ENCODE measurements at places on chromosomes 7 and 10.

DNA sequence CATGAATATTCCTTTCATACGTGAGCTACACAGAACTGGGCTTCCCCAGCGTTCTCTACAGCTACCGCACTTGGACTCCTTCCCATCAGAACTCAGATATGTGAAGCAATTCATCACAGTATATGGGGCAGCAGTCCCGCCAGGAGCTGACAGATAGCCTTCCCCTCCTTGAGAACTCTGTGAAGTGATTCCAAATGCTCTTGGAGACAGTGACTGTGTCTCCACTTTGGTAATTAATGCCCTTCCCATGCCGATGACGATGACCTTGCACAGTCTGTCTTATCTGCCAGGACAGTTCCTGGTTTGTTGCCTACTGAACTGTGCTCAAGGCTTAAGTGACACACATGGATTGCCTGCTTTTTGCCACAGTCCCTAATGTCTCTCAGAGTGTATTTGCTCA, 75.0 kb upstream of the AFAP1L2 start:
- peak; percentile 55 for DNase-seq

DNA sequence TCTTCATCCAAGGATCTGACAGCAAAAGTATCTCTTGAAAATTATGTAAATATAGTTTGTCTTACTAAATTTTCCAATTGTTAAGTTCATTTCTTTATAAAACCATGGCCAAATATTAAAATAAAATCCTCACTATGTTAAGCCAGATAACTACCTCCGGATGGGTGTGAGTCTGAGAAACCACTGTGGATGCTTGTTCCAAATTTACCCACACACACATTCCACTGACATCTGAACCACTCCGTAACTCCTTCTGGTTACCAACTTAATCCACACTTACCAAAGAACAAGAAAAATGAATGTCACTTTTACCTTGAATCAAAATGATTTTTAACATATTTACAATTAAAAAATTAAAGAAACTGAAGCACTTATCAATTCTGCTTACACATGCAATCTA, 19.7 kb downstream of the CYTH3 start:
- no peak for DNase-seq

DNA sequence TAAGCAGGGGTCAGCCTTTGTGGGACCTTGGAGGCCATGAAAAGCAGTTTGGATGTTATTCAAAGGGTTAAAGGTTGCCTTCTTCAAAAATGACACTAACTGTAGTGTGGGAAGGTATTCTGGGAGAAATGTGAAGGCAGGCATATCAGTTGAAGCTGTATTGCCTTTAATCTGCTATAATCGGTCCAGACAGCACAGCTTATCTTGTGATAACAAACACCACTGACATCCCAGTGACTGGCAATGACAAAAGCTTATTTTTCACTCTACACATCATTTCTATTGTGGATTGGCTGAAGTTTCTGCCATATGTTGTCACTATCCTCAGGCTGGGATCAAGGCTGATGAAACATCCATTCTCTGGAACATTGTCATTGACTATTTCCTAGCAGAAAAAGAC, 1149.2 kb downstream of the GRM8 start:
- no peak for DNase-seq

DNA sequence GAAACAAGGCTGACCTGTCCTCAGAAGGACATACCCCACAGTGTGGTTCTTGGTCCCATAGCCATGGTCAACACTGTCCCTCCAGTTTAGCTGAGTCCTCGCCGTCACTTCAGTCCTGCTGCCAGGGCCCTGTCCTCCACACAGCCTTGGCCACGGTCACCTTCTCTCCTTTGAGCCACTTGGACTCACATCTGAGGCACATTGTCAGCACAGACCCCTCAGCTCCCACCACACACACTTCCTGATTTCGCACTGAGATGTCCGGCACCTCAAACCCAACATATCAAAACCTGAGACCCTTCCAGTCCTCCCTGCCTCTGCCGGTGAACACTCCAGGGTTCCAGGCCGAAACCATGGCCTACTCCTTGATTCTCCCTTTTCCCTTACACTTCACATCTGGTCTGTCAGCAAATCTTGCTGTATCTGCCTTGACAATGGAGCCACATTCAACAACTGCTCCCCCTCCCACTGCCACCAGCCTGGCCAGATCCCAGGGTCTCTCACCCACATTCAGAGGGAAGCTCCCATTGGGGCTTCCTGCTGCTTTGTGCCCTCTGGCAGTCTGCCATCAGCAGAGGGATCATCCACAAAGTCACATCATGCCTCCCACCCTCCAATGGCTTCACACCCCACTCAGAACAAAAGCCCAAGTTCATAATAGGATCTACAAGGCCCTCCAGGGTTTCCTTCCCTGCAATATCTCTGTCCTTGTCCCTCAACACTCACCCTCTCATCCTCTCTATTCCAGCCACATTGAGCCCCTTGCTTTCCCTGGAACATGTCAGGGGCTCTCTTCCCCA, 219.6 kb upstream of the SHH start:
- no peak for DNase-seq

DNA sequence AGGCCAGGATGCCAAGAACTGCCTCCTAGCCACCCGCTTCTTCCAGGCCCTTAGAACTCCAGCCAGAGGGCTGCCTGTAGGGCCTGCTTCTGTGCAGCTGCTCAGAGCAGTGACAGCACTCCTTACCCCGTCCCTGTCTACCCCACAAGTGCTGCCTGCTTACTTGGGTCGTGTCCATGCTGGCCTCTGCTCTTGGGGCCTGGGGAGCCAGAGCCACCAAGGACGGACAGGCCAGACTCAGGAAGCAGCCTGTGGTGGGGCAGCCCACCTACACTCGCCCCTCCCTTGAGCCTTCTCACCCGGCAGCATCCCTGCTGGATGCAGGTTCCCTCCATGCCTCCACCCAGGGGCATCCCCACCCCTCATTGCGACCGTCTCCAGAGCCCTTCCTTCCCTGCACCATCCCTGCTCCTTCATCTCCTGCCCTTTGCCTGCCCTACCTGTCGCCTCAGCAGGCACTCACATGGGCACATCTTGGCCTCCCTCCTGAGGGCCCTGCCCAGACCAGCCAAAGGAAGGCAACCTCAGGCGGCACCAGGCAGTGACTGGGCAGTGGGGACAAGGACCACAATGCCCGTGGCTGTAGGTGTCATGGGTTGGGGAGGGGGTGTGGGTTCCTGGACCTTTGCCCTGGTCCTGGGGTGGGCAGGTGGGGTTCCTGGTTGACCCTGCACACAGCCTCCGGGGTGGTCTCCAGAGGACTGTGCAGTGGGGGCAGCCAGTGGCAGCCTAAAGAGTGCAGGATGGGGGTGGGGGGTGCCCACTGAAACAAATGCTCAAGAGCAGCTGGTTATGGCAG, 78.0 kb upstream of the TNS3 start:
- DNase-seq = peak; percentile 17

DNA sequence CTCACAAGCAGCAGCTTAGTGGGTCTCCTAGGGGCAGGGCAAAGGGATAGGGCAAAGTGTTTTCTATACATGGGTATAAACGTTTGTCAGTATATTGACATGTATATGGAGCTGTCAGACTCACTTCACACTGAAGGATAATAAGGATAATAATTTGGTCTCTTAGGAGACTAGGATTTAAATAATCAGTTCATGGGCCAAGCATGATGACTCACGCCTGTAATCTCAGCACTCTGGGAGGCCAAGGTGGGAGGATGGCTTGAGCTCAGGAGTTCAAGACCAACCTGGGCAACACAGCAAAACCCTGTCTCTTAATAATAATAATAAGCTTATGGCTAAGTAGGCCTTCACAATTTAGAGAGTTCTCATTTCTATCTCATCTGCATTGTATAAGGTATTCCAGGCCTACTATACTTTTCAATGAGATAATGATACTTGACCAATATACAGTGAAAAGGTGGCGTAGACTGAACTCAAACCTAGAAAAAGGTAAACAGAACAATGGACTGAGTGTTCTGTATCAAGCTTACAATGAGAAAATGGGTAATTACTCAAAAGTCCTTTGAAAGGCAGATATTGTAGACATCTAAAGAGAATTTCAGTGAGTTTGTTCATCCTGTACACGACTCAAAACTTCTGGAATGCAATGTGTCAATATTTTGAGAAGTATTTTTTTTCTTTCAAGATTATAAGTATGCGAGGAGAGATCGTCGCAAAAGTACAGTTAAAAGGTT, 7.0 kb downstream of the GSAP start:
- DNase-seq = no peak

DNA sequence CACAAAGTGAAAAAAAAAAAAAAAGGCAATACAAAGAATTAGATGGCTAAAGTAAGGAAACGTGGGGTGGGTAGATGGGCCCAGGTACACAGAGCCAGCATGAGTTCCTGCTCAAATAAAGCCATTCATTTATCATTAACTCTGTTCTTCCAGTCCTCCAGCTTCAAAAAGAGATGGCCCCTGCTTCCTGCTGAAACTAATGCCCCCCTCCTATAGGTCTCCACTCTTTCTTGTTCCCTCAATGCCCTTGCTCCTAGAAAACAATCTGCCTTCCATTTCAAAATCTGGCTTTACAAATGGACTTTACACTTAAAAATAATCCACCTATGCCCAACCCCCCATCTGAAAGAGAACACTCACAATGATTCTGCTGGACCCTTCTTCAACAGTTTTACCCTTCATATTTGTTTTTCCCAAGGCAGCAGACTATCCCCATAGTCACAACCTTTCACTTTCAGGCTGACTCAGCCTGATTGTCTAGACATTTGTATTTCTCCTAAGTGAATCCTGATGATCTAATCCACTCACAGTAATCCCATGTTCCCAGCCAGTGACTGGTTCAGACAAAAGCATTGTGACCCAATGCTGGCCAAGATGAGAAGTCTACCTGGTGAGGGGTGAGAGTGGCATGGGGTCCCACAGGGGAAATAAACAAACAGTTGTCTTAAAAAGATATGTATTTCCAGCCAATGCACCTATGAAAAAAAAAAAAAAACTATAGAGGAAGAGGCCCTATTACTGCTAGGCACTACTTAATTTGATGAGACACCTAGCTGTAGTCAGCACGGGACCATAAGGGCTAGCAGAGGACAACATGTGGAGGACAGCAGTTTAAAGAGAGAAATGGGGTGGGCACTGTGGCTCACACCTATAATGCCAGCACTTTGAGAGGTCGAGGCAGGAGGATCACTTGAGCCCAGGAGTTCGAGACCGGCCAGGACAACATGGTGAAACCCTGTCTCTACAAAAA, 74.6 kb upstream of the GRID1 start:
- no peak for DNase-seq

DNA sequence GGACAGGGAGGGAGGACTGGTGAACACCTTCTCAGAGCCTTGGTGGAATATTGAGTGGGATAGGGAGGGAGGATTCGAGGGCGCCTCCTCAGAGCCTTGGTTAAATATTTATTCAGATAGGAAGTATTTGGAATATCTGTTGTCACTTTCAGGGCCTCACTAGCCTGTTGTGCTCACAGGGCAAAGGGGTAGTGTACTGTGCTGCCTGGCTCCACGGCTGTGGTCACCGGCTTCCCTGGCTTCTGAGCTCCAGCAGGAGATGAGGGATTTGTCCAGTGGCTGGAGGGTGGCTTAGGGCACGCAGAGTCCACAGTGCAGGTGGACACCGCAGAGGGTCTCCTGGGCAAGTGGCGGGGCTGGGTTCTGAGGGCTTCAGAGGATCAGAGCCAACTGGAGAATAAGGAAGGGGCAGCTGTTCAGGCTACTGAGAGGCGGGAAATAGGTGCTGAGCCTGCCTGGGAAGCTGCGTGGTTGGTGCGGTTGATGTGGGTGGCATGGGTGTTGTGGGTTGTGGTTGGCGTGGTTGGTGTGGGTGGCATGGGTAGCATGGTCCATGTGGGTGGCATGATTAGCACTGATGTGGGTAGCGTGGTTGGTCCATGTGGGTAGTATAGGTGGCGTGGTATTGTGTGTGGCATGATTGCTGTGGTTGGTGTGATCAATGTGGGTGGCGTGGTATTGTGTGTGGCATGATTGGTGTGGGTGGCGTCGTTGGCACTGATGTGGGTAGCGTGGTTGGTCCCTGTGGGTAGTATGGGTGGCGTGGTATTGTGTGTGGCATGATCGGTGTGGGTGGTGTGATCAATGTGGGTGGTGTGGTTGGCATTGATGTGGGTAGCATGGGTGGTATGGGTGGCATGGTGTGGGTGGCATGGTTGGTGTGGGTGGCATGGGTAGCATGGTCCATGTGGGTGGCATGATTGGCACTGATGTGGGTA, 16.7 kb downstream of the INPP5A start:
- peak; percentile 39 for DNase-seq

DNA sequence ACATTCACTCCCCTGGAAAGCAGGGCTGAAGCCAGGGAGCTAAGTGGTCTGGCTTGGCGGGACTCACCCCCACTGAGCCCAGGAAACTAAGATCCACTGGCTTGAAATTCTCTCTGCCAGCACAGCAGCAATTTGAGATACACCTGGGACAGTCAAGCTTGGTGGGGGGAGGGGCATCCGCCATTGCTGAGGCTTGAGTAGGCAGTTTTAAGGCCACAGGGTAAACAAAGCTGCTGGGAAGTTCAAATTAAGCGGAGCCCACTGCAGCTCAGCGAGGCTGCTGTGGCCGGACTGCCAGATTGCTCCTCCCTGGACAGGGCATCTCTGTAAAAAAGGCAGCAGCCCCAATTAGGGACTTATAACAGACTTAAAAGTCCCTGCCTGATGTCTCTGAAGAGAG, 108.2 kb upstream of the FAM13C start:
- peak; percentile 24 for DNase-seq

GRCh38 chr7:909358-910329, 33.3 kb downstream of the GET4 start:
- peak; percentile 87 for DNase-seq

GRCh38 chr7:34739651-34740300, 81.8 kb downstream of the NPSR1 start:
- DNase-seq = no peak

GRCh38 chr7:8190119-8190895, 71.7 kb downstream of the ICA1 start:
- no peak for DNase-seq

- peak; percentile 43 for DNase-seq
Observed at GRCh38 chr10:133356549-133357284, 1.1 kb downstream of the FUOM start.

GRCh38 chr7:75613351-75613750, 121.2 kb downstream of the SPDYE5 start:
- no peak for DNase-seq

- DNase-seq = peak; percentile 68
Observed at GRCh38 chr7:107201795-107202450, 33.1 kb downstream of the HBP1 start.

DNA sequence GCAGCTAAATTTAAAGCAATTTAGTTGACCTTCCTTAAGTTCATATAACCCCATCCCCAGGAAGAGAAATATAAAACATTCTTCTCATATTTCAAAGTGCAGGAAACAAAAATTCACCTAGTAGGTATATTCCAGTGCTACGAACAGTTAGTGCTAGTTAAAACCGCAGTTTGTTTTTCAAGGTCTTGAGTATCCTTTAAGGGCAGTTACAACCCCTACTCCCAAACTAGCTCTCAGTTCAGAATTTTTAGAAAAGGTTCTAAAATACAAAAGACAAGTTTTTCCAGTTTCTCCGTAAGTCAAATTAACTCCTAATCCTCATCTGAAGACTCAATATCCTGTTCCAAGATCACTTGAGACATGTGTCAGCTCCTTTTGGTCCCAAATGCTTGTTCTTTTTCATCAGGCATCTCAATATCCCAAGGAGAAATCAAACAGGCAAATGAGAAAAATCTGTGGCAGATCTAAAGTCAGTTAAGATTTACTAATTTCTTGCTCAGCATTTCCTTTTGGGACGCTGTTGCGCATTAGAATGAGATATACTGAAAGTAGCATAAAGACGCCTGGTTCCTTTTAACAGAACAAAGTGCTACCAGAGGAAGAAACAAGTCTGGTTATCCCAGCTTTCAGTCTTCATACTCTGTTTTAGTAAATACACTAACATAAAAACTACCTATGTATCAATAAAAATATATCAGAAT, 51.8 kb downstream of the ARHGAP12 start:
- no peak for DNase-seq

GRCh38 chr10:112213098-112213823, 29.7 kb upstream of the GPAM start:
- DNase-seq = no peak
